ENCODE measurements at places on chromosomes 3 and 15.

- DNase-seq = peak; percentile 62
Observed at GRCh38 chr3:112327371-112327951, 5.5 kb upstream of the CD200 start.

DNA sequence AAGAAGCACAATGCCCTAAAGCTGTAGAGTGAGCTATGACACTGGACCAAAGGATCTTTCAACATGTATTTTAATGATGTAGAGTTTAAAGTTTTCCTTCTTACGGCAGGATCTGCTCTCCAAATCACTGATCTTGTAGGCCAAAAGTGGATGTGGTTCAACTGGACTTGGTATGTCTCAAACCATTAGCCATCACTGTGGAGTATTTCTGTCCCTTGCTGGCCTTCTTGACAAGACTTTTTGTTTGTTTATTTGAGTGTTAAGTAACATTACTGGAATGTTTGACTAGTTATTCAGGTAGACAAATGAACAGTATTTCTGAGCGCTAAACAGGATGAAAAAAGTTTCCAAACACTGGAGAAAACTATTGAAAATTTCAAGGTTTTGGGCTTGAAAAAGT is 472.7 kb upstream of the CFAP20DC start:
- DNase-seq = no peak

DNA sequence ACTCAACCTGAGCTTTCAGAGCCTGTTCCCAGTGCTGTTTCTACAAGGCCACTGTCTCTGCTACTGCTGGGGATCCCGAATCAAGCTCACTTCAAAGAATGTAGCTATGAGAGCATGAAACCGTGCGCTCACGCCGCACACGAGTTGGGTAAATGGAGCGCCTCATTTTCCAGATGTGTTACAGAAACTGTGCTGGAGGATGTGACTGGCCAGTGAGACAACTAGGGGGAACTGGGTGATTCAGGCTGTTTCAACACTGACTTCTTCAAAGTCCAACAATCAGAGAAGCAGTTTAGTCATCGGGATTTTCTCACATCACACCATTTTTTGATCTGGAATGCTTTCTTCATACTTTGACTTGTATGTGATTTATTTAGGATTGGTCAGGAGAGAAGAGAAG is 3.5 kb downstream of the ZNF710 start:
- no peak for DNase-seq

DNA sequence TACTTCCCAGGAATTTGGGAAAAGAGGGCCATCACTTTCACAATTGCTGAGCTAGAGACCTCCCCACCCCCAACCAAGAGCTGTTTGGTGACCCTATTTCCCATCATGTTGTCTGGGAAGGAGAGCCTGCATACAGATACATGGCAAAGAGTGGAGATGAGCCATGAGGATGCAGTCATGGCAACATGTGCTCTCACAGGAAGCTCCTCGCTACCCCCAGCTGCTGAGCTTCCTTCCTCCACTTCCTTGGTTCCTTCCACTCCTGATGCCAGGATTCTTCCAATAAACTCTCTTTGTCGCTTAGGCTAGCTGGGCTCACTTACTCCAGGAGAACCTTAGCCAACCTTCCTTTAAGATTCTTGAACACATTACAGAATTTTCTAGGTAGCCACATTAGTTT is 48.3 kb upstream of the MUC13 start:
- no peak for DNase-seq

- no peak for DNase-seq
Observed at GRCh38 chr3:182215881-182216280, 504.2 kb downstream of the SOX2 start.

DNA sequence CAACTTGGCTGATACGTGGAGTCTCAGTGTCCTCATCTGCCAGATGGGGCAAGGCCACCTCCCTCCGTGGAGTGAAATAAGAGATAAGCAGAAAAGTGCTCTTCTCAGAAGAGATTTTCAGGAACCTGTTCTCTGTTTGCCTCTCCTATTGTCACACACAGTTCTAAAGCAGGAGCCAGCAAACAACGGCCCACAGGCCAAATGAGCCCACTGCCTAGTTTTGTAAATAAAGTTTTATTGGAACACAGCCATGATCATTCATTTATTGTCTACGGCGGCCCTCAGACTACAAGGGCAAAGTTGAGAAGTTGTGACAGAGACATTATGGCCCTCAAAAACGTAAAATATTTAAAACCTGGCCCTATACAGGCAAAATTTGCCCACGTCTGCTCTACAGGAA is 256.8 kb upstream of the IGF1R start:
- no peak for DNase-seq

All from hematopoietic multipotent progenitor cell treated with erythropoietin and hydrocortisone succinate and interleukin-3 and kit ligand, for 8 days (in vitro differentiated cells).